ENCODE measurements at places on chromosomes 2 and 18.

- DNase-seq = peak; percentile 7
Observed at GRCh38 chr2:212970132-212970531, 181.3 kb downstream of the IKZF2 start.

DNA sequence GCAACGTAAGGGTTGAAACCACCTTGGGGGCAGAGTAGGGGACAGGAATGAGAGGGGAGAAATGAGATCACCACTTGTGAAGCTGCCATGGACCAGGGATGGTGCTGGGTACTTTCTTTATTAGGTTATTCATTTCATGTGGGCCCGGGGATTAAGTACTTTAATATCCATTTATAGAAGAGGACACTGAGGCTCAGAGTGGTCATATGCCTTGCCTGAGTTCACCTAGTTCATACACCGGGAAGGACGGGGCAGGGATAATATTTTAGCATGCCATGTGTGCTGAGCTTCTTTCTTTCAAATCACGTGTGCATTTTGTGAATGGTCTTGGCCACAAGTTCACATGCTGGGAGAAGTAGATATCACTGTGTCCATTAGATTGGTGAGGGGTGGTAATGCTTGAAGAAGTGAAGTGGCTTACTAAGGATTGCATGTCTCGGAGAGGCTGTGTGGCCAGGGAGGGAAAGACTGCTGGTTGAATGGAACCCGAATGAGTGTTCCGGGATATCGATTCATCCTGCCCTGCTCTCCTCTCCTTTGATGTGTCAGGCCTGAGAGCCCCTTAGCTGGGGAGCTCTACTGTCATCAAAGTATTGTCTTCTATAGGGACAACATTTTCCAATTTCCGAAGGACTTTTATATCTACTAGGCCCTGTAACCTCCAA lies 187.1 kb downstream of the MYCN start:
- no peak for DNase-seq

GRCh38 chr2:127049927-127050802 lies 56.8 kb downstream of the BIN1 start:
- no peak for DNase-seq

DNA sequence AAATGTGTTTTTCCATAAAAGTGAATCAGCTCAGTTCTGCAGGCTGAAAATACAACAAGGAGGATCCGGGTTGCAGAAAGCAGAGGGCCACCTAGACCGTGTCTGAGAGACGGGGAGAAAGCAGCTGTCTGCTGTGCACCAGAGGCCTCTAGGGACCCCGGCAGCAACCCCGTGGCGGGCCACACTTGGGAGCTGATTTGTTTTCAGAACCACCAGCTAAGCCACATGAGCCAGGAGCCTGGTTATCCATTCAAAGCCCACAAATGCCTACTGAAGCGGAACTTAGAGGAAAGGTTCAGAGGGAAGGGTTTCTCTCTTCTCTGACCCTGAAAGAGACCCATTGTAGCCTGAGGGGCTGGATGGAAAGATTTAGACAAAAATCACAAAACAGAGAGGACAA lies 28.4 kb upstream of the ID2 start:
- DNase-seq = no peak

DNA sequence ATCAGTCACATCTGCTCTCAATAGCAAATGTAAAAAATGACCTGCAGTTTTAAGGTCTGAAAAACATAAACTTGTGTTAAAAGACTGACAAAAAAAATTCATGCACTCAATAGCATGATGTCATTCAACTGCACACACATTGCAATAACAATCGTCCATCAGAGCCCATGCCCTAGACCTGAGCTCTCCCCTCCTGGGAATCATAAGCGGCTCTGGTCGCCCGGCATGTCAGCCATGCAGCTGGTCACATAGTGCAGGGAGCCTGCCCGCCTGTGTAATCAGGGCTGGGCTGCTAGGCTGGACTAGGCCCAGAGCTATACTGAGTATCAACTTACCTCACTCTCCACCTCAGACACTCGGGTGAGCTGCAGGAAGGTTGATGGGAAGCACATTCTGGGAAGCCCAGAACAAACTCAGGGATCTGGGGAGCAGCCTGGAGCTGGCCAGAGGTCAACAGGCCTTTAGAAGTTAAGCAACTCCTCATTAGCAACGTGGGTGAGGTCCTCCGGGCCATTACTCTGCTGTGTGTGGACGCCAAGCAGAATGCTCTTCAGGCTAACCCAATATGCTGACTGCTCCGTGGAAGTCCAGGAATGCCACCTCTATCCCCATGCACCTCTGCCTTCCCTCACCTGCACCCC lies 165.5 kb downstream of the TTC32 start:
- DNase-seq = no peak

GRCh38 chr2:53403792-53404413 lies 363.7 kb upstream of the CHAC2 start:
- no peak for DNase-seq

DNA sequence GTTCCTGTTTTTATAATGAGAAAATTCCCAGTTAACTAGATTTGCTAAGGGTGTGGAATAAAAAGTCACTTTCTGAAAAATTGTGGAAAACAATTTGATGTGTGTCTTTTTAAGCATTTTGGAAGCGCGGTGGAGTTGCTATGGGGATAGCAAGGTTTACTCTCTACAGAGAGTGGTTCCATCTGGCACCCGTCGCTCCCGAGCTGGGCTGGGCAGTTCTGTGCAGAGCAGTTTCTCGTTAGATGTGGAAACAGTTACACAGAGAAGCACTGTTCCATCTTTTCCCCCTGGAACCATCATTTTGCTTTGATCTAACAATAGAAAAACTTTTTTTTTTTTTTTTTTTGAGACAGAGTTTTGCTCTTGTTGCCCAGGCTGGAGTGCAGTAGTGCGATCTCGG lies 17.4 kb downstream of the LDLRAD4 start:
- DNase-seq = no peak

- DNase-seq = no peak
Observed at GRCh38 chr2:126038861-126039260, 617.1 kb upstream of the GYPC start.

DNA sequence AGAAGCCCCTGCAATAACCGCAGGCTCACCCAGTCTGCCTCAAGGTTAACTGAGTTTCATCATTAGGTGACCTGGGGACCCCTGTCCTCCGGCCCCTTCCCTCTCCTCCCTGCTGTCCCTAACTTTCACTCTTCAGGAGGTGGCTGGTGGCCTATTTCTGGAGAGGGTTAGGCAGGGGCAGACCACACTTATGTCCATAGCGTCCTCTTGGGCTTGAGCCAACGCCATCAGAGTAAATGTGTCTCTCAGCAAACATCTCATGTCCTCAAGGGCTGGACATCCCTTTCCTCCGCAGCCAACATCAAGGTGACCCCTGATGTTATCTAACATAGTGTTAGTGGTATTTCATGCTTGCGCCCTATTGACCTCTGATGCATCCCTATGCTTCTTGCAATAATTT lies 114.8 kb downstream of the BCL11A start:
- no peak for DNase-seq

DNA sequence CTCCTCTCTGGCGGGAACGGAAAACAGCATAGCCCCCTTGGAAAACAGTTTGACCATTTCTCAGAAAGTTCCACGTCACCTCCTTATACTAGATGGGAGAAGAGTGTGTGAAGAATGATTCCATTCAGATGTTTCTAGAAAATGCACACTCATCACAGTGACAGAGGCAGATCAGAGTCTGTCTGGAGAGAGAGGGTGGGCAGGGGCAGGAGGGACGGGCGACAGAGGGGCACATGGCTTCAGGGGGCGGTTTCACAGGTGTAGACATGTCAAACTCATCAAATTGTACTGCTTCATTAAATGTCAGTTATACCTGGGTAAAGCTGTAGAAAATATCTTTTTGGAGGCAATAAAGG lies 88.8 kb upstream of the TAF1B start:
- DNase-seq = no peak

GRCh38 chr2:127061375-127062273 lies 45.3 kb downstream of the BIN1 start:
- no peak for DNase-seq

- no peak for DNase-seq
Observed at GRCh38 chr2:102803041-102803896, 41.4 kb downstream of the TMEM182 start.

- DNase-seq = no peak
Observed at GRCh38 chr2:127175751-127176354, 44.2 kb downstream of the CYP27C1 start.

- DNase-seq = no peak
Observed at GRCh38 chr2:73885406-73885805, 7.4 kb upstream of the ACTG2 start.

- DNase-seq = no peak
Observed at GRCh38 chr2:217922101-217923006, 80.4 kb downstream of the TNS1 start.

DNA sequence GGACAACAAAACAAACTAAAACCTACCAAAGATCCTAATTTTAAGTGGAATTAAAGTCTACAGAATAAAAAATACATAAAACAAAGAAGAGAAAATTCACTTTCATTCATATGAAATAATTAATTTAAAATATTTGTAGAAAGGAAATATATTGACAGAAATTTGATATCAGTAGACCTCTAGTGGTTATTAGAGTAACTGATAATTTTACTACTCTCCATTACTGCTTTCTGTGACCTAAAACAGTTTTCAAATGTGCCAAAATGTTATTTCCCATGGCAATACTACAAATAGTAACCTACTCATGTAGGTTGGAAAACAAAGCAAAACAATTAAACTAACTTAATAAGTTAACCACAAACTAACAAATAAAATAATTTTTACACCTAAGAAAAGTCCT lies 147.1 kb downstream of the NOL4 start:
- DNase-seq = no peak

GRCh38 chr2:176094349-176094748 lies 1.8 kb downstream of the HOXD13 start:
- no peak for DNase-seq

- DNase-seq = no peak
Observed at GRCh38 chr2:79180092-79180491, 20.5 kb upstream of the REG3A start.

- no peak for DNase-seq
Observed at GRCh38 chr18:46264255-46264654, 160.1 kb downstream of the HAUS1 start.

DNA sequence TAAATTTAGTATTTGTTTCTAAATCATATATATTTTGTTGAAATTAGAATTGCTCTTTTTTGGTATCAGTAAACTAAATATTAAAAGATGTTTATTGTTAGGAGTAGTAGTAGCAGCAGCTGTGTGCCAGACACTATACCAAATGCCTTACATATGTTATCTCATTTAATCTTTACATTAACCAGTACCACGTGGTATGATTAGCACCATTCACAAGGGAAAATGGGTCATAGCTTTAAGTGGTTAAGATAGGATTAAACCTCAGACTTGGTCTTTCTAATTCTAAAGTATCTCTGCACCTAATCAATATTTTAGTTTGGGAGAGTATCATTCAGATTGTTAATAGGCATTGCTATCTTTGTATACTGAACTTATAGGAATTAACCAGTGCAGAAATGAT lies 29.0 kb downstream of the PSMD14 start:
- no peak for DNase-seq

- no peak for DNase-seq
Observed at GRCh38 chr2:78682781-78683180, 342.7 kb upstream of the REG3G start.

DNA sequence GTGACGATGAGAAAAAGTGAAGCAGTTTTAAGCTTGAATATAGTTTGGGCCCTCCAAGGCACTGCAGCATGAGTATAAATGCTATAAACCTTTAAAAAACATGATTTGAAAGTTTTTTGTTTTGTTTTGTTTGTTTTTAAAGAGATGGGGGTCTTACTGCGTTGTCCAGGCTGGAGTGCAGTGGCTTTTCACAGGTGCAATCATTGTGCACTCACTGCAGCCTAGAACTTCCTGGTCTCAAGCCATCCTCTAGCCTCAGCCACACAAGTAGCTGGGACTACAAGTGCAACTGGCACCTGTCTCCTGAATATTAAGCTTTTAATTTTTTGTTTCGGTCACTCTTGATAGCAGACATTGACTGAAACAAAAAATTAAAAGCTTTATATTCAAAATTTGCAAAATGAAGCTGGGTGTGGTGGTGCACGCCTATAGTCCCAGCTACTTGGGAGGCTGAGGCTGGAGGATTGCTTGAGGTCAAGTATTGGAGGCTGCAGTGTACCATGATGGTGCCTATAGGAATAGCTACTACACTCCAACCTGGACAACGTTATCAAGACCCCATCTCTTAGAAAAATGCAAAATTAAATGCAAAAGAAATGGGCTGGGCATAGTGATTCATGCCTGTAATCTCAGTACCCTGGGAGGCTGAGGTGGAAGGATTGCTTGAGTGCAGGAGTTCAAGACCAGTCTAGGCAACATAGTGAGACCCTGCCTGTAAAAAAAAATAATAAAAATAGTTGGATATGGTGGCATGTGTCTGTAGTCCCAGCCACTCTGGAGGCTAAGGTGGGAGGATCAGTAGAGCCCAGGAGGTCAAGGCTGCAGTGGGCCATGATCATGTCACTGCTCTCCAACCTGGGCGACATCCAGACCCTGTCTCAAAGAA lies 15.0 kb downstream of the FZD5 start:
- no peak for DNase-seq

DNA sequence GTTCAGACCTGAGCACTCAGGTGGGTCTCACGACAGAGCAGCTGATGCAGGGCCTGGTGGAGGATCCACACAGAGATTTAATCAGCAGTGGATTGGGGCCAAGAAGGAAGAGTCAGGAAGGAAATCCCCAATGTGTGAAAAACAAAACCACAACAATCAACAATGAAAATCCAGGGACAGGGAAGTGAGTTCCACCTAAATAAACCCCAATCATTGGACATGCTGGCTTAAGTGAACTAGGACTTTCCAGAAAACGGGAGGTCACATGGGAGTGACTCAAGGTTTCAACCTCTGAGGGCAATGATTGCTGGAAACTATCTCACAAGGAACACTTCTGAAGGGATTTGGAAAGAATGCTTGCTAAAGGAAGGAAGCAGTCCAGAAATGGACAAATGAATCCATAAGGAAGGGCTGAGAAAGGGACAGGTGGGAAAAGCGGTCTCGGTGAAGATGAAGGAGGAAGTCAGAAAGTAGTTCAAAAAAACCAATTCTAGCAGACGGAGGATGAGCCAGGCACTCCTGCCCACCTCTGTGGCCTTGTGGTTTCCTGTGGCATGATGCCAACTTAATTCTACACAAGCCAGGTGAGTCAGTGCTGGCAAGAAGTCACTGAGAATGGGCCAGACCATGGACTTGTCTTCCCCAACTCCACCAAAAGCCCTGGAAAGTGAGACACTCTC lies 15.4 kb upstream of the XDH start:
- no peak for DNase-seq

- no peak for DNase-seq
Observed at GRCh38 chr2:225013425-225014365, 28.6 kb downstream of the DOCK10 start.

DNA sequence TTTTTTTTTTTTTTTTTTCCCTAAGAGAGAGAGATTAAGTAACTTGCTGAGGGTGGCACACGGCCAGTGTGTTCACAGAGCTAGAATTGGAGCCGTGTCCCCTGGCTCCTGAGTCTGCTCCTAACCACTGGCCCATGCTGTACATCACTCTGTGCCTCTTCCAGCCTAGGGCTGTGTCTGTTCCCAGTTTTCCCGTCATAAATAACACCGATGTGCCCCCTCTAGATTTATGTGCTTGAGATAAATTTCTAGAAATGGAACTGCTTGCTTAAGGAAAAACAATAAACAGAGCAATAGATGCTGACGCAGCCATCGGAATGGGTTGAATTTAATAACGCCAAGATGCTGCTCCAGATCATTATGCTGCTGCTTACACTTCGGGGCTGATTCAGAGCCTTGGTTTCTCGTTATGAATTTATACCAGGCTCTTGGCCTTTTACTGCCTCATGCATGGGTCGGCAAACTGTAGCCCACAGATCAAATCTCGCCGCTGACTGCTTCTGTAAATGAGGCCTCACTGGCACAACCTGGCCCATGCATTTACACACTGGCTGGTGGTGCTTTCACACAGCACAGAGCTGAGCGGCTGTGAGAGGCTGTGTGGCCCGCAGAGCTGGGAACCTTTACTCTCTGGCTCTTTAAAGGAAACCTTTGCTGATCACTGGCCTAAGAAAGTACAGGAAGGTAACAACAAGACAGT lies 58.1 kb downstream of the NDUFA10 start:
- no peak for DNase-seq

All from fibroblast of skin of left quadriceps (primary cell).